ENCODE measurements at places on chromosomes 7 and 10. TPM values are rescaled to one million over a fixed set of nuclear protein-coding genes. Genes with fewer than 3 reads are reported as not detected.

PSD gene
- total RNA-seq = 0.26 TPM

GPRIN2 gene
- total RNA-seq = not detected

LRIT1 gene
- total RNA-seq = not detected

HTR5A gene
- not detected for total RNA-seq

All from dermis microvascular lymphatic vessel endothelial cell (primary cell).